Ammon's horn (tissue), 1 donor: ENCODE measurements at places on chromosomes 13 and 19.

- DNase-seq = peak; percentile 85
Measured at GRCh38 chr19:38095411-38096308, 128.4 kb downstream of the DPF1 start.

DNA sequence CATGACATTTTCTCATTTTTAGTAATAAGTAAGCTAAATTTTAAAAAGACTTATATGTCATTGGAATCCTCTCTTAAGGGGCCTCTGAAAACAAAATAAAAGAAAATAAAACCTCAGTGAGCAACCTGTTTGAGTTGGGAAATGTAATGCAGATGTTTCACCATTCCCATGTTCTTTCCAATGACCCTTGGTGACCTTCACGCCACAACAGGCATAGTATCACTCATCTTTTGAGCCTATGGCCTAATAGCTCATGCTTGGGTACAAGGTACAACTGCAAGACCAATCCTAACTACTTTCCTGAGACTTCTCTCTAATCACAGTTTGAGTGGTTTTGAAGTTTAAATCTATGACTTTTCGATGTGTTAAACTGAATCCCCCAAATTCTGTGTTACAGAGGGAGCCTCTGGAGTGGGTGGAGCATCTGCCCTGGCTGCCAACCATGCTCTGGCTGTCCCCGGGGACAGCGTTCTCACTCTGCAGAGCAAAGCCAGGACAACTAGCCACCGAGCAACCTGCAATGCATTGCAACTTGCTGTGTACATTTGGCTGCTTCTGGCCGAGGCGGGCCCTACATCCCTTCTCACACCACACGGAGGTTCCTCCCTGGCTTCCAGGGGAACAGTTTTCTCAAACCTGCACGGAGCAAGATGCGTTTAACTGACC, 307.9 kb upstream of the MAB21L1 start:
- DNase-seq = no peak

GRCh38 chr19:31347828-31348392, 1.3 kb downstream of the TSHZ3 start:
- no peak for DNase-seq

- no peak for DNase-seq
Measured at GRCh38 chr13:44498969-44499368, 77.2 kb downstream of the TSC22D1 start.

DNA sequence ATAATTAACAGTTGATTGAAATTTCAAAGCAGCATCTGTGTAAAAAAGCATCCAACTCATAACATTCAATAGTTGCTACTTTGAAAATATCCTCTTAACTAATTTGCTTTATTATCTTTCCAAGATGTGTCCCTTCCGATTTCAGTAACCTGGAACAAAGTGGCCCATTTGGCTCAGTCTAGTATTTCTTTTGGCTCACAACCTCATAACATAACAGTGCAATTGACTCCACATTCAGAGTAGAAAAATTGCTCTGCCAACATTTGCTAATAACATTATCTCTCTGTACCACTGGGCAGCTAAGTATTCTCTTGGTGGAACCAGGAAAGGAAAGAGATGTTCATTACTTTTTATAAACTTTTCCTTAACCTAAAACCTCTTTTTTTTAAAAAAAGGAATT, 571.1 kb upstream of the ARGLU1 start:
- DNase-seq = peak; percentile 17

DNA sequence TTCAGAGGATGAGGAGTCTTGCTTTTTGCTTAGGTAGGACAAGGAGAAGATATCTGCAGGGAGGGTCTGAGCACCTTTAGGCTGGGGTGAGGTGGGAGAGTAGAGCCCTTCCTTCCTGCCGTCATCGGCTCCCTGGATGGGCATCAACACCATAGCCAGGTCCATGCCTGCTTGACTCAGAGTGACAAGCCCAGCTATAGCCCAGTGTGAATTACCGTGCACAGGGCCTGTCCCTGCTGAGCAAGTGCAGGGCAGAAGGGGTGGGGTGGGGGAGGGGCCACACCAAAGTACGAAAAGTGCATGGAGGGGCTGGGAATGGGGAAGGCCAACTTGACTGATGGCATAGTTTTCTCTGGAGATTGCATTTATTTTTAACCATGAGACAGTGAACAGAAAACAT, 30.3 kb upstream of the RNF113B start:
- DNase-seq = no peak

GRCh38 chr19:39696387-39696786, 7.9 kb upstream of the LGALS14 start:
- DNase-seq = no peak

GRCh38 chr19:29245215-29245614, 32.3 kb upstream of the UQCRFS1 start:
- DNase-seq = no peak

GRCh38 chr19:279231-279630, 12.0 kb downstream of the PLPP2 start:
- DNase-seq = no peak

GRCh38 chr19:2042485-2043250, 8.4 kb downstream of the MKNK2 start:
- DNase-seq = no peak

- no peak for DNase-seq
Measured at GRCh38 chr13:48501705-48502104, 31.2 kb downstream of the RCBTB2 start.

DNA sequence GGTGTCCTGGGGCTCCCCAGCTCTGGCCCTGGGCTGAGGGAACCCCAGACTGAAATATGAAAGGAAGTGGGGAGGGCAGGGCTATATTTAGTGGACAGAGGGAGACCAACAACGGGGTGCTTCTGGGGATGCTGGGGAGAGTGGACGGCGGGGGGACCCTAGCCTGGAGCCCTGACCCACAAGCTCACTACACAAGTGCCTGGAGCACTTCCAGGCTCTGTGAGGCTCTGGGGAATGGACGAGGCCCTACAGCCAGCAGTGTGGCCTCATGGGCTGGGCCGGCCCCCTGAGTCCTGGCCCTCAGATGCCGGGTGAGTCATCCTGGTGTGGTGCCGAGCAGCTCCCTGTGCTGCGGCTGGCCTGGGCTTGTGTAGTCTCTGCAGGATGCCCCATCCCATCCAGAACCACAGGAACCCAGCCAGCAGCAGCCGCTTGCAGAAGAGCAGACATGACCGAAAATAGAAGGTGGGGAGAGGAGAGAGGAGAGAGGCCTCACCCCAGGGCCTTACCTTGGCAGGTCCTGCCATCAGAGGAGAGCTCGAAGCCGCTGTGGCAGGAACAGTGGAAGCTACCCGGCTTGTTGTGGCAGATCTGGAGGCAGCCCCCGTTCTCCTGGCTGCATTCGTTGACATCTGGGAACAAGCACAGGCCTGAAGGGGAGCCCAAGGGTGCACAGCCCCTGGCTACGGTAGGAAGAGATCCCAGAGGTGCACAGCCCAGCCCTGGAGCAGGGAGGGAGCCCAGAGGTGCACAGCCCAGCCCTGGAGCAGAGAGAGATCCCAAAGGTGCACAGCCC, 26.1 kb downstream of the GAS6 start:
- peak; percentile 89 for DNase-seq

DNA sequence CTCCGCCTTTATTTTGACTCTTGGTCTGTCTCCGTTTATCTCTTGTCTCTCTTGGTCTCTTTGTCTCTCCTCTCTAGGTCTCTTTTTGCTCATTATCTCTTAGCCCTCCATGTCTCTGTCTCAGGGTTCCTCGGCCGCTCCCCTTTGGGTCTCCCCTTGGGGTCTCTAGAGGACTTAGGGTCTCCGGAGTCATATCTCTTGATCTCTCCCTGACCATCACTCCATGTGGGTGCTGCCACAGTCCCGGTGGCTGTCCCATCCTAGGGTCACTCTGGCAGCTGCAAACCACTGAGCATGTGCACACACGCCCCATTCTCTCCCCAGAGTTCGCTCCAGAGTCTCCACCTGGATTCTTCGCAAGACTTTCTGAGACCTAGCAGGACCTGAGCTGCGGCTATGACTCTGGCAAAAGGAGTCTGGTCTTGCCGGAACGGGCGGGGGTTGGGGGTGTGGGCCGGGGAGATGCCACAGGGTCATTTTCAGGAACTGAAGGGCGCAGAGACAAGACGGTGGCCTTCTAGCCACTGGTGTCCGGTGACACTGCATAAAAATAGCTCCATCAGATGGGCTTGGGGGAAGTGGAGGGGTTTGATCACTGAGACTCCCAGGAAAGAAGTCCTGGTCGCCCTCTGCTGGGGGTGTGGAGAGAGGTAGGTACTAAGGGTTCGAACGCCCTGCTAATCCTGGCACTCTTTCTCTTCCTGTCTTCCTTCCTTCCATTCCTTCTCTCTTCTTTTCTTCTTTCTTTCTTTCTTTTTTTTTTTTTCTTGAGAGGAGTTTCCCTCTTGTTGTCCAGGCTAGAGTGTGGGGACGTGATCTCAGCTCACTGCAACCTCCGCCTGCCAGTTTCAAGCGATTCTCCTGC, 1.2 kb upstream of the KCNA7 start:
- DNase-seq = no peak

GRCh38 chr19:7647156-7647555, 10.2 kb downstream of the STXBP2 start:
- DNase-seq = no peak

DNA sequence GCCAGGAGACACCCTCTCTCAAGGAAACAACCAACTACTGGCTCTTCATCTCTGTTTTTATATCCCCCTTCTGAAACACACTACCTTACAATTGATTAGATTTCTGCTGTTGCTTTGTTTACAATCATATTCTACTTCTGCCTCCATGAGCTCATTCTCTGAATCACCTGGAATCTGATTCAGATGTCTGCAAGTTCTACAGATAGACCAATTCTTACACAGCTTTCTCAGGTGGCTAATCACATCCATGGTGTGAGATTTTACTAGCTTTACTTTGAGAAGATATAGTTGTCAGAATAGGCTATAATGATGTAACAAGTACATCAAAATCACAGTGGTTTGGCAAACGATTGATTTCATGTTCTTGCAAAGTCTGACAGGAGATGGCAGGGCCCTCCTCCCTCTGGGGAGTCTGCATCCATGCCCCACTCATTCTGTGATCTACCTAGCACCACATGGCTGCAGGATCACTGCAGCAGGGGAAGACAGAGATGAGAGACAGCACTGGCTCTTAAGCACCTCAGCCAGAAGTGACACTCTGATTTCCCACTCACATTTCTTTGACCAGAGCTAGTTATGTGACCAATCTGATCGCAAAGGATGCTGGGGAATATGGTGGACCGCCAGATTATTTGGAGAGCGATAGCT, 243.7 kb downstream of the FOXO1 start:
- DNase-seq = no peak

DNA sequence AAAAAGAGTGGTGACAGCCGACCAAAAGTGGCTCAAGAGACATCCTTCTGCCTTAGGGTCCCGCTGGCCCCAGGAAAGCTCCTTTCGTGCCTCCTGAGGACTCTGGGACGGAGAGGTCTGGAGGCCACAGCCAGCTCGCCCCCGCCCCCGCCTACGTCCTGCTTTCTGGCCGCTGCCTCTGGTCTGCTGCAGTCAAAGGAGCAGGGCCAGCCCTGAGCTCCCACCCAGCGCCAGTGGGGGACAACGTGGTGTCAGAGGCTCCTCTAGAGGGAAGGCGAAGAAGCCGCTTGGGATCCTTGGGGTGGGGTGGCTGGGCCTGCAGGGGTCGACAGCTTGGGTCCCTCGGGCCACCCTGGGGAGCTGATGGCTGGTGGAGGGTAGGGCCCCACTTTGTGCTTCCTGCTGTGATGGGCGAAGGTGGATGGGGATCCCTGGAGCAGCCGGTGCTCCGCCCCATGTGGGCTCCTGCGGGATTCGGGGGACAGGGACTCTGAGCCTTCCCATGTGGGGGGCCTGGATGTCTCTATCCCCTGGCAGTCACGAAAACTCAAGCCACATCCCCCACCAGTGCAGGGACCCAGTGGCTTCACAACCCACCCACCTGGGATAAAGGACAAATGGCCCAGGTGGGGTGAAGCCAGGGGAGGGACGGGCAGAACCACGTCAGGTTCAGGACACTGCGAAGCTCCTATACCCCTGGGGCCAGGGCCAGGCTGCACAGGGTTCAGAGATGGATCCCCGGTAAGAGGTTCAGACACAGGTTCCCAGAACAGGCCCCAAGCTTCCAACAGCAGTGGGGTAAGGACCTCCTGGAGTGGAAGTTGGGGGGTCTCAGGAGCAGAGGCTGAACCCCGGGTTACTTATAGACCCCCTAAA, 9.0 kb upstream of the DIRAS1 start:
- no peak for DNase-seq

DNA sequence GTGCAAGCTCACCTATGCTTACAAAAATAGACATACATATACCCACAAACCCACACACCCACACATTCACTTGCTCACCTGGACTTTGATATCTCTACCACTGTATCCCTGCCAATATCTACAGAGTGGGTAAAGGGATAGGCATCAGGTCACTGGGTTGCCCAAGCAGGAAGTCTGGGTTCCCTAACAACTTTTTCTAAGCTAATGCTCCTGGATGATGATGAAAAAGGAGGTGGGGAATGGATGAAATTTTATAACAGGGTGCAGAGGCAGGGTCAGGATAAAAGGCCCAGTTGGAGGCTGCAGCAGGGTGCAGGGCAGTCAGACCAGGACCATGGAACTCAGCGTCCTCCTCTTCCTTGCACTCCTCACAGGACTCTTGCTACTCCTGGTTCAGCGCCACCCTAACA, at the start of gene CYP2B6:
TSS of gene CYP2B6 (plus strand) at position 311 of the 410 bp plus-strand sequence. CDS start at position 335, 24 bp downstream.
- no peak for DNase-seq

- DNase-seq = peak; percentile 33
Measured at GRCh38 chr13:43054803-43055802, 31.7 kb downstream of the DNAJC15 start.

DNA sequence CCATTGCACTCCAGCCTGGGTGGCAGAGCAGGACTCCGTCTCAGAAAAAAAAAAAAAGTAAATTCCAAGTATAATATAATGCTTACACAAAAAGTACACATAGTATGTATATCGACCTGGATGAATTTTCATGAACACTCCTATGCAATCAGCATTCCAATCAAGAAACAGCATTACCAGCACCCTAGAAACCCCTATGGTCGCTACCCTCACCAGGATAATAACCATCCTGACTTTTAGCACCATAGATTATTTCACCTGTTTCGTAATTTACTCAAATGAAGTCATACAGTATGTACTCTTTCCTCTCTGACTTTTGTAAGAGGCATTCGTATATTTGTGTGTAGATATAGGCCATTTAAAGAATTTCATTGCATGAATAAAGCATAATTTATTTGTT, 47.6 kb downstream of the PCDH8 start:
- DNase-seq = no peak

- peak; percentile 31 for DNase-seq
Measured at GRCh38 chr13:52969373-52969772, 59.2 kb upstream of the OLFM4 start.

DNA sequence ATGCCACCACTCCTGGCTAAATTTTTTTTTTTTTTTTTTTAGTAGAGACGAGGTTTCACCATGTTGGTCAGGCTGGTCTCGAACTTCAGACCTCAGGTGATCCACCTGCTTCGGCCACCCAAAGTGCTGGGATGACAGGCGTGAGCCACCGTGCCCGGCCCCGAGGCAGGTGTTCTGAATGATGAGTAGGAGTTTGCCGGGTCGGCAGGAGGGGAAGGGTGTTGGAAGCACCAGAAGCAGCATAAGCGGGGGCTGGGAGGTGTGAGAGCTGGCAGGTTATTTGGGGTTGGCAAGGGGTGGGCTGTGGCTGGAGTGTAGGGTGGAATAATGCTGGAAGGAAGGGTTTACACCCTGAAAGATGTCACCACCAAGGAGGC, 1.8 kb downstream of the SPPL2B start:
- no peak for DNase-seq
